Stimulated activated CD4-positive, alpha-beta T cell treated with anti-CD3 and anti-CD28 coated beads, TNF-alpha, amount 100 ng/mL, for 1 hour (primary cell): ENCODE measurements at places on chromosomes 2 and 18.

DNA sequence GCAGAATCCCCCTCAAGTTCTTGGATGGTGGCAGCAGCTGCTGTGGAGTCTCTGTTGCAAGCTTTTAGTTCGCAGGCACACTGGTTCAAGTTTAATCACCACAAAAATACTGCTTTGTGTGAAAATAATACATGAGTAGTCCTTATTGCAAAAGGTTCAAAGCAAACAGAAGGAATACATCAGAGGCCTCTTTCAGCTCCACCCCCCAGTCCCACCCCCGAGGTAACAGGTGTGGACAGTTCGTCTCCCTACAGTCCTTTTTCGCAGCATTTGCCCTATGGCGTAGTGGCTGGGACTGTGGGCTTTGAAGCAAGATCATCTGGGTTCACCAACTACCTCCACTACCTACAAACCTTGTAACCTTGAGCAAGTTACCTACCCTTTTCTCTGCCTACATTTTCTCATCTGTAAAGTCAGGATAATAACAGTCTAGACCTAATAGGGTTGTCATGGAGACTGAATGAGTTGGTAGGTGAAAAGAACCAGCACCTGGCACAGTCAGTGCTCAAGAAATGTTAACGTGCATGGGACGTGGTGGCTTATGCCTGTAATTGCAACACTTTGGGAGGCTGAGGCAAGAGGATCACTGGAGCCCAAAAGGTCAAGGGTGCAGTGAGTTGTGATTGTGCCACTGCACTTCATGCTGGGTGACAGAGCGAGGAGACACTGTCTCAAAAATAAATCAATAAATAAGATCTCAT lies 61.7 kb downstream of the TCF7L1 start:
- no peak for DNase-seq

DNA sequence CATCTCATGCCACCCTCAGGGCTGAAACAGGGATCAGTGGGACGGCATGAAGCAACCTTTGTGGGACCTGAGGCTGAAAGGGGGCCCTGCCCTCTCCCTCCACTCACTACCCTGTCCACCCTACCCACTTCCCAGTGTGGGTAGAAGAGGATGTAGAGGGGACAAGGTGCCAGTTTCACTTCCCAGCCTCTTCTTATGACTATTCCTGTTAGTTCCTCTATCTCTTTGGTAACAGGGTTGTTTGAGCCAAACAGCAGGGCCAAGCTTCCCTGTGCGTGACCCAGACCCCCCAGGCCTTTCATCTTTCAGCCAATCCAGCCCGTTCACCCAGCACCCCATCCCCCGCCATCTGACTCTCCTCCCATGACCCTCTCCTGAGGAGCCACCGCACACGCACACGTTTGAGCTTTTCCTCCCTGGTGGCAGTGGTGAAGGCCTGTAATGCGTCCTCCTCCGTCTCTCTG lies 82.3 kb downstream of the STPG4 start:
- no peak for DNase-seq

DNA sequence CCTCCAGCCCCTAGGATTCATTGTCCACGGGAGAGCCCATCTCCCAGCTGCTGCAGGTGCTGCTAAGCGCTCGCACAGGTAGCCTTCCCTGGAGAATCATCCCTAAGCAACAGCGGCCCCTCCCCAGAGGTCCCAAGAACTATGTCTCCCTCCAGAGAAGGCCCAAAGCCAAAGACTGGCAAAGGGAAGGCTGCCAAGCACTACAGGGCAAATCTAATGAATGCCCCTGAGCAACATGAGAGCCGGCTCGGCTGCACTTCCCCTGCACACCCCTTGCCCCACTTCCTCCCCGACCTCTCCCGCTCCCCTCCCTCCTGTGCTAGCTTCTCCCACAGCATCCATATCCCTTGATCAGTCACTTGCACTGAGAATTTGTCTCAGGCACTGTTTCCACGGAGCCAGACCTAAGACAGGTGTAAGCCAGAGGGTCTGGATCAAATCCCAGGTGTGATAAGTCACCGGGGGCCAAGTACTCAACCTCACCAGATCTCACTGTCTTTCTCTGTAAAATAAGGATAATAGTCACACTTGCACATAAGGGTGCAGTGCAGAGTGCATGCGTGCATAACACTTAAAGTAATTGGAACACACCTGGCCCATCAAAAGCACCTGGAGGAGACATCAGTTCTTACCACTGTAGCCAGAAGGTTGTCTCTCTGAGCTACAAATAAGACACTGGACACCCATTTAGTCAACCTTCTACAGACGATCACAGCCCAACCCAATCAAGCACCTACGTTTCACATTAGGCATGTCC lies 20.1 kb upstream of the COL6A3 start:
- DNase-seq: no peak

DNA sequence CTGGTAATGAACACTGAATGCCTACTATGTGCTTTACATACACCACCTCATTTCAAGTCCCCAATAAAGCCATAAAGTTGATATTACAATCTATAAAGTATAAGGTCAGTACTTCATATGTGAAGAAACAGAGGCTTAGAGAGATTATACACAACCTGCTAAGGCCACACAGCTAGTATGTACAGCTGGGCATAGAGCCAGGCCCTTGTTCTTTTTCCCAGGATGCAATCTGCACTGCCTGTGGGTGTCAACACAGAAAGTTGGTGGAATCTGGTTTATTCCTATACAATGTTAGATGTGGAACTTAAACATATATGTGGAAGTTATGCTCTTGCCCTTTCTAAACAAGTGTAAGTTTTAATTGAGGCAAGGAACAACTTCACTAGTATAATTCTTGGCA lies 32.8 kb downstream of the INSIG2 start:
- DNase-seq: no peak

DNA sequence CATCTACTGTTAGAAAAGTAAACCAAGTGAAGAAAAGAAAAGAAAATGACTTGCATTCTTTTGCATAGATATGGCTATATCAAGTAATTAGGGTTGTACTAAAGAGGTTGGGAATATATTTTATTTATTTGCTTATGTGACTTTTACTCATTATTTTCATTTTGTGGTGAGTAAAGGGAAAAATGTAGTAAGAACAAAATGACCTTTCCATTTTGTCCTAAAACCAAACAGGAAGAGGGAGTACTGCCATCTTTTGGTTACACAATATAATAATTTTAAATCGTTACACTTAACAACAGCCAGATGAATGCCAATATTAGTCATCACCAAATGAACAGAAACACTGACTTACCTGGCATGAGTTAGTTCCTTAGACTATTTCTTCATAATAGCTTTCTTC lies 47.3 kb upstream of the NDUFV2 start:
- no peak for DNase-seq

- DNase-seq: no peak
These were observed 19.0 kb downstream of the DGKD start for GRCh38 chr2:233373316-233373715.

DNA sequence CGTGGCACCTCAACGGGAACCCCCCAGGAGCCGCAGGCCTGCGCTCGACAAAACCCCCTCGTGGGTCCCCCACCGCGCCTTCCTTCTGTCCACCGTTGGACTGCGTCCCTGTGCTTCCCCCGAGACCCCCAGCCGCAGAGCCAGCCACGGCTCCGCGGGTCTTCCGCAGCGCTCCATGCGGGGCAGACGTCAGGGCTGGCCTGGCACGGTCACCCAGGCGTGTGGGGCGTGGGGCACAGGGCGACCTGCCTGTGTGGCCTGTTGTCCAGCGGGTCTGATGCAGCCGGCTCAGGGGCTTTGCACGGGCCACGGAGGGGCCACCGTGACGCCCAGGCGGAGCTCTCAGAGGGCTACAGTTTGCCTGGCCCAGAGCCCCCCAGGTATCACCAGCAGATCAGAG lies 11.0 kb downstream of the NFATC1 start:
- DNase-seq: no peak

DNA sequence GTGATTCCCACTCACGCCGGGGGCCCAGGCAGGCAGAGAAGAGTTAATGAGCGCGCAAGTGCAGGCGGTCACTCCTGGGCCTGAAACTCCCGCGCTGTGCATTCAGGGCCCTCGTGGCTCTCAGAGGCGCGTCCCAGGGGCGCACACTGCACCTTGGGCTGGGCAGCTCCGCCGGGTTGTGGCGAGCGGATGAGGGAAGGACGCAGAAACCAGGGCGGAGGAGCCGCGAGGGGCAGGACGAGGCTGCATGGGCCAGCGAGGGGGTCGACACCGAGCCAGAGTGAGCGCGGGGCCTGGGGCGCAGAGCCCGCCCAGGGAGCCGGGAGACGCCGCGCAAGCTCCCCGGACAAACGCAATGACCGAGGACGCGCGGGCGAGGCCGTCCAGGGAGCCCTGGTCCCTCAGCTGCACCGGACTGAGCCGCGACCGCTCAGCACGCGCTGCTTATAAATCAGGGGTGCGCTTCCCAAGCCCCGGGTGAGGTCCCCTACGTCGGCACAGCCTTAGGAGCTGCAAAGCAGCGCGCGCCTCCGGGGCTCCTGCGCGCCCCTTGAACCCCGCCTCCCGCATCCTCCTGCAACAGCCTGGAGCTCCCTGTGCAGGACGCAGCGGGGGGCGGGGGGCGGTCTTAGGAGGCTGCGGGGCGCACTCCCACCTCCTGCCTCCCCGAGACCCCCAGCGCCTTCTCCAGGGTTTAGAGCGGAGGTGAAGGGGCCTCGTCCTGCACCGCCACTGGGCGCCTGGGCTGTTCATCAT lies 180.2 kb upstream of the ALKAL2 start:
- no peak for DNase-seq

- no peak for DNase-seq
These were observed 128.1 kb downstream of the BIRC6 start for GRCh38 chr2:32484937-32485336.

DNA sequence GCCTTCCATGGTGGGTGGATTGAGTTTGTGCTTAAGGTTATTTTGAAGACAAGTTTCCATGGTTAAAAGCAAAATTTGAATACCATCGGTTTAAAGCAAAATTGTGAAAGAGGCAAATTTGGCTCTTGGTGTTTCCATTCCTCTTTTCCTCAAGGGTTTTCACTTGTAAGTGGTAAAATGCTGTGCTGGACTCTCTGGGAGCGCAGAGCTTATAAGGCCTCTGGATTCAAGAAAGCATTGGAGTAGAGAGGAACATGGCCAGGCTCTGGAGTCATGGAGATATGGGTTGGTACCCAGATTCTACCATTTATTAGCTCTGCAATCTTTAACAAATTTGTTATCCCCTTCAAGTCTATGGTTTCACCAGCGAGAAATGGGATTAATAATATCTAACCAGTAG lies 17.5 kb downstream of the KCNE4 start:
- no peak for DNase-seq

- DNase-seq: no peak
These were observed 429.2 kb downstream of the TNS1 start for GRCh38 chr2:217573571-217573970.

- no peak for DNase-seq
These were observed 122.8 kb downstream of the LYPD1 start for GRCh38 chr2:132547090-132547687.

GRCh38 chr18:6956495-6956894 lies 161.1 kb downstream of the LAMA1 start:
- no peak for DNase-seq

DNA sequence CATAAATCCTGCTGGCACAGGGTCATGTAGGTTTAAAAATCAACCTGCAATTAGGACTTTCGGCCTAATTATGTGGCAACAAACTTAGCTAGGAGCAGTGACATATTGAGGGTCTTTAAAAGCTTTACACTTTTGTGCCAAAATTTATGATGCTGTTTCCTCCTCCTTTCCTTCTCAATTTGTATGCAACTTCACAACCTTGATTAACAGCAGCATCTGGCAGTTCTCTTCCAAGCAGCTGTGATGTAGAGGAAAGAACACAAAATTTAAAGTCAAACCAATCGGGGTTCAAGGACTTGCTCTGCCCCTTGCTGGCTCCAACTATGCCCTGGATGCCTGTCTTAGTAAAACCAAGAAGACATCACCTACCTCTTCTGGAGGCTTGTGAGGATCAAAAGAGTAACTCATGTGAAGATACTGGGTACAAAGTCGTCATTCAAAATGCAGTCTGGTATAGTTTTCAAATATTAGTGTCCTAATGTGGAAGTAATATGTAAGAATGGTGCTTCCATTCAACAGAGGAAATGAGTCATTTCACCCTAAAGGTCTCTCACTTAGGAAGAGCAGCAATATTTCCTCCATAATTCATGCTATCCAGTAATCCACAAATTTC lies 94.7 kb downstream of the ANKRD44 start:
- no peak for DNase-seq

DNA sequence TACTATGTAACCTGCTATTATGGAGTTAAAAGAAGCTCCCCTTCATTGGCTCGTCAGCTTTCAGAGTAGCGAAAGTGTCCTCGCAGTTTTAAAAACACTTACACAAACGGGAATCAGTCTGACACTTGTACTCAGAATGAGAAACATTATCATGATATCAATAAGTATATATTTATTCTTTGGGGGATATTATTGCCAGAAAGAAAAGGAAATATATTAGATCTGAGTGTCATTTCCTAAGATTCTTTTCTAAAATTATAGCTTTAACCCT lies 584.5 kb downstream of the ZEB2 start:
- no peak for DNase-seq

DNA sequence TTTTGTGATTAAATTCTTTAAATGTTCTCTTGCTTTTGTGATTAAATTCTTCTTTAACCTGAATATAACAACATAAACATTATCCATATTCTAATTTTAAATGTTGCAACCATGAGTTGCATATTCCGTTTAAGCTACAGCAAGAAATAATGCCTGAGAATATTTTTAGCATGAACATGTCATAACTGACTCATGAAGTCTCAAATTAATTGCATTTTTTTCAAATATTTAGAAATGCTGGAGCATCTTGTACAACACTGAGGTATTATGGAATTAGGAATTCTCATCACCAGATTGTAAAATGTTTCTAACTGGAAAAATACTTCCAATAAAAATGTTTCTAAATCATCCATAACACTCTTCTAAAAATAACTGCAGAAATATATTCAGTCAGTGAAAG lies 14.7 kb downstream of the ROCK2 start:
- no peak for DNase-seq

- DNase-seq: no peak
These were observed 16.6 kb downstream of the SERPINB13 start for GRCh38 chr18:63603772-63604171.

- no peak for DNase-seq
These were observed 73.6 kb upstream of the TSPYL6 start for GRCh38 chr2:54329482-54330161.

DNA sequence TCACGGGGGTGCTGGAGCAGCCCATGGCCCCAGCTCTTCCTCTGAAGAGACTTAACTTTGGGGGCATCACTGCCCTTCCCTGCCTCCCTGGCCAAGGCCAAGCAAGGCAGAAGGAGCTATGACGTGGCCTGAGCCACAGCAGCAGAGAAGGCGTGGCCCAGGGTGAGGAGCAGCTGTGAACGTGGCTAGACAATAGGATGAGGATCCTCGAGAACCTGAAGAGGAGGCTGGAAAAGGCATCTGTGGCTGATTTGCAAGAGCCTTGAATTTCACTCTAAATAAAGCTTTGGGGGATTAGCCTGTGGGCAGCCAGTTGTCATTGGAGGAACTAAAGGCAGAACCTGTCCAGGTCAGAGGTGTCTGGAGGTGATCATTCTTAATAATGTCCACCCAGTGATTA lies 652.9 kb upstream of the ID2 start:
- no peak for DNase-seq
